ENCODE measurements at places on chromosomes 4 and X.

DNA sequence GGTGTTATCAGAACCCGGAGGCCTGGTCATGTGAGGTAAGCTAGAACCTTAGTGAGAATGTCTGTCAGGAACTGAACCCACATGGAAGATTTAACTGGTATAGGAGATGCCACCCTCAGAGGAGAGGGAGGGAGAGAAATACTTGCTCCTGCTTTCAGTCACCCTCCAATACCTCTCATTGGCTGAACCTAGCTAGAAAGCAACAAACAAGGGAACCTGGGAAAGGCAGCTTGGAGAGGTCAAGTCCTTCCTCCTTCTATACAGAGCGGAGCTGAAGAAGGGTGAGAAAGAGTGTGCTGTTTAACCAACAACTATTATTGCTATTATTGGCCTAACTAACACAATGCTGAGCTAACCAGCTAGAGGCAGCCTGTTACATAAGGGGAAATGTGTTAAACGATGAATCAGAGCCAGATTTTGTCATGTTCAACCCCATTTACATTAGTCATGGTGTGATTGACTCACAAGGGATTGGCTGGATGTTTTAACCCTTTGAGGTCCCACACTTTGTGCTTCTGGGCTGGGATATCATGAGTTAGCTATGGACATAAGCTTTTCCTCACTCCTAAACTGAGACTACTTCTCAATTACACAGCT lies 96.5 kb upstream of the ESX1 start:
- no peak for DNase-seq

DNA sequence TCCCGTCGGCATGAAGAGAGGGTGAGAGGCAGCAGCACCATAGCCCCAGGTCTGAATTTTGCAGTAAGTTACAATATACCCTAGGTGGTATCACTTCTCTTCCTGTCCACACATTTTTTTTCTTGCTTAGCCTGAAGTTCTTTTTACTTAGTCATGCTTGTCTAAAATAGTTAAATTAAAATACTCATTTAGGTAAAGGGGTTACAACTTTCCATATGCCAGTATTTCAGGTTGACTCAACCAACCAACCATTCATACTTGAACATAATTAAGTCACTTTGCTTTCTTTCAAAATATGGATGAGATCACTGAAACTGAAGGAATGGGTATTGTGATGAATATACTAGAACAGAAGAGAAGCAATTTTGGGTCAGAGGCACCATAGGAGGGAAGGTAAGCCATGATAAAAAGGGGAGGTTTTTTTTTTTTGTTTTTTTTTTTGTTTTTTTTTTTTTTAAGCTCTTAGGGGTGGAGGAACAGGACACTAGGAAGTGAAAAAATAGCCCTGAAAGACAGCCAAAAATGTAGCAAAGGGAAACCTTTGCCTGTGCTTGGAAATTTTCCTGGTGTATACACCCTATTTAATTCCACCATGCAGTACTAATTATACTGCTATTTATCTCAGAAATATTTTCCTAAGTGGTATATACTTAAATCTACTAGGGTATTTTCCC lies 41.8 kb downstream of the RPS6KA3 start:
- DNase-seq, result peak; percentile 64

GRCh38 chr4:109472343-109472761 lies 38.7 kb downstream of the SEC24B start:
- DNase-seq, result no peak

DNA sequence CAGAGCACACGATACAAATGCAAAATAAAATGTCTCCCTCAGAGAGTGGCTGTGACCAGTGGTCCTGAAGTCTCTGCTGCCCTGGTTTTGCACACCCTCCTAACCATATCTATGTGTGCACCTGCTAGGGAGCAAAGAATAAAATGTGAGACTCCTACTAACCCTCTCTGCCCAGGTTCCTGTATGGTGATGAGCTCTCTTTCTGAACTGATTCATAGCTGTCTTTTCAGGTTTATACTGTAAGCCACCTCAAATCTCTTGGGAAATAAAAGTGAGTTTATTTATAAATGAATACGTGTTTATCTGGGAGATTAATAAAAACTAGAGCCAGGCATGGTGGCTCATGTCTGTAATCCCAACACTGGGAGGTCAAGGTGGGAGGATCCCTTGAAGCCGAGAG lies 126.0 kb upstream of the RBPJ start:
- DNase-seq, result no peak

DNA sequence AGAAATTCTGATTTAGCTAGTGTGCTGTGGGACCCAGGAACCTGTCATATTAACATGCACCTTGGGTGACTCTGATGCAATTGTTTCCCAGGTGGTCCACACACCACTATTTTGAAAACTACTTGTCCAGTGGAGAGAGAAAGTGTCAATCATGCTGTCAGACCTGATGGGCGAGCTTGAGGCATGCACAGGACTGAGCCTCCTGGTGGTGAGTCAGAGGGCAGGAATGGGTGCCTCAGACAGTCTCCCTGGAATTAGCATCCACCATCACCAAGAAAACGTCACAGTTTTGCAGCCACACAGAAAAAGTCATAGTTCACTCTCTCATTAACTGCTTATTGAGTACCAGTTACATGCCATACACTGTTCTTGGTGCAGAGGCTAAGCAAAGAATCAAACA lies 181.8 kb upstream of the MAOA start:
- DNase-seq, result no peak

- no peak for DNase-seq
Observed at GRCh38 chr4:107546638-107547037, 173.4 kb downstream of the PAPSS1 start.

GRCh38 chr4:154982187-154983047 lies 201.3 kb downstream of the RBM46 start:
- peak; percentile 55 for DNase-seq

DNA sequence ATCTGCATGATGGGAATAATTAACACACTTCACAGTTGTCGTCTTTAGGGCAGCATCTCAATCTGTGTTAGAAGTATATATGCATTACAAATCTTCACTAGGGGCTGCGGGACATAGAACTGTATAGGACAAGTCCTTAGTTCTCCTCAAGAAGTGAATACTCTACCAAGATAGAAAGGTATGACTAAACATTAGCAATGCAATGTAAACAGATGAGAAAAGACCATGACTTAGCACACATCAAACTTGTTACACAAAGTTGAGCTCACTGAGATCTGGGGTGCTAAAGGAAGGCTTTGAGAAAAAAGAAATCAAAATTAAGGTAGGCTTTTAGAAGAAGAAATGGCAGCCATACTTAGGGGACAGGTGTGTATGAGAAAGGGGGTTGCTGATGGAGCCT lies 182.1 kb upstream of the MAP3K15 start:
- DNase-seq, result no peak

DNA sequence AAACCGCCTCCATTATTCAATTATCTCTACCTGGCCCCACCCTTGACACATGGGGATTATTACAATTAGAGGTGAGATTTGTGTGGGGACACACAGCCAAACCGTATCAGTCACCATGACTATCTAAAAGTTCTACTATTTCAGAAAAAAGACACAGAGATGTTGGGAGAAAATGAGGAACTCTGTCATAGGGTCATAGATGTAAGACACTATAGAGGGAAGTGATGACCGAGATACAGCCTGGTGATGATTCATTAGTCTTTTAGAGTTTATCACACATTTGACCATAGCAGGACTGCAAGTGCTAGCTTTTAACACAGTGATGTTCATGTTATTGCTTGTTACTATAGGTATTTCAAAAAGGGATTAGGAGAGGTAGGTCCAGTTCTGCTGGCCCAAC lies 357.0 kb upstream of the AADAT start:
- DNase-seq, result no peak

DNA sequence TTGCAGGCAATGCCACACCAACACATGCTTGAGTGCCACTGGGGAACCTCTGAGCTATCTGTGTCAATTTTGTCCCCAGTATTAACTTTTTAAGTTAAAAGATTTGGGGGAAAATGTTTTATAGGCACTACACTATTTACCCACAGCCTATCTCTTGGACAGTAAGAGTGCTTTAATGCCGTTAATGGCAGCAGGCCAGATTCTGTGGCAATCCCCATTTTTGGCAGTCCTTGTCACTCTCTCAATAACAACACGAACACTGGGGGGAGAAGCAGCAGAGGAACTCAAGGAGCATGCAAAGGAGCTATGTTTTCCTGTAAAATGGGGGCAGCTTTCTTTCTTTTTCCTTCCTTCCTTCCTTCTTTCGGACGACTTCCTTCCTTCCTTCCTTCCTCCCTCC lies 168.6 kb downstream of the NSUN7 start:
- peak; percentile 30 for DNase-seq

- peak; percentile 9 for DNase-seq
Observed at GRCh38 chrX:55451141-55451540, 786 bp upstream of the MAGEH1 start.

- DNase-seq, result no peak
Observed at GRCh38 chr4:10380735-10381134, 76.5 kb downstream of the ZNF518B start.

DNA sequence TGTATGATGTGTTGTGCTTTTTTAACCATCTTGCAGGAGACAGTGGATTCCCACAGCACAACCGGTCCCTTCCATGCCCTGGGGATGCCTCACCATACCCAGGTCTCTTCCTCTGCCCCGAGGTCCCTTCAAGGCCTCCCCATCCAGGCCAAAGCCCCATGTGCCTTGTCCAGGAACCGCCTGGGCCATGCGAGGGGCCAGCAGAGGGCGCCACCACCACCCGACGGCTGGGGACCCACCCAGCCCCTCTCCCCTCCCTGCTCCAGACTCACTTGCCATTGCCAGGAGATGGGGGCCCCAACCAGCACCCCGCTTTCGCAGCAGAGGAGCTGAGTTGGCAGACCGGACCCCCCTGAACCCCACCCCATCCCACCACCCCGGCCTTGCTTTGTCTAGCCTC lies 485.5 kb downstream of the TRAM1L1 start:
- peak; percentile 4 for DNase-seq

DNA sequence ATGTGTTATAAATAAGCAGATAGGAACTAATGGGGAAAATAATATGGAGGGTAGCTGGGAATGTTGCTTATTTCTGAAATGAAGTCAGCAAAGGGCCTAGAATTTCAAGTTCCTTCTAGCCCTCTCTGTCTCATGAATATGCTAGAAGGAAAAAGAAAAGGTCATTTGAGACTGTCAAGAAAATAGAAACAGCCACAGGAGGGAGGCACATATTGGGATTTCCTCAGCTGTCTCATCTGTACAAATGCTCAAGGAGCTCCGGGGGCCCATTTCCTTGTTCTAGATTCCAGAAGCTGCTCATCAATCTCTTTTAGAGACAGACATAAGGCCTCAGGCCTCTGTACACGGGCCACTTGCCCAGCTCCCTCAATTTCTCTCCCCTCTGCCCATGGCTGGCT lies 127.6 kb upstream of the ETNPPL start:
- no peak for DNase-seq

- DNase-seq, result no peak
Observed at GRCh38 chr4:77349364-77349763, 192.4 kb downstream of the CCNG2 start.

DNA sequence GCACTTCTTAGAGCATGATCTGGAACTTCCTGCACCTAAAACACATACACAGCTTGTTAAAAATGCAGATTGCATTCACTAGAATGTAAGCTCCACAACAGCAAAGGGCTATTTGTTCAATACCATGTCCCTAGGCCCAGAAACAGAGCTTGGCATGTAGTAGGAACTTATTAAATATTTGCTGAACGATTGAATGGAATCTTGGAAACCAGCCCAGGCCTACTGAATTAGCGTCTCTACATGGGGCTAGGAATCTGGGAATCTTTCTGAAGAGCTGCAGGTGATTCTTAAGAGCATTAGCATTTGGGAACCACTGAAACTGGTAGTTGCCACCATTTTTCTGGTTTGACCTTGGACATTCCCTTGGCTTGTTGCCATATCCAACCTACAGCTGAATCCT lies 234.1 kb downstream of the STIM2 start:
- no peak for DNase-seq

DNA sequence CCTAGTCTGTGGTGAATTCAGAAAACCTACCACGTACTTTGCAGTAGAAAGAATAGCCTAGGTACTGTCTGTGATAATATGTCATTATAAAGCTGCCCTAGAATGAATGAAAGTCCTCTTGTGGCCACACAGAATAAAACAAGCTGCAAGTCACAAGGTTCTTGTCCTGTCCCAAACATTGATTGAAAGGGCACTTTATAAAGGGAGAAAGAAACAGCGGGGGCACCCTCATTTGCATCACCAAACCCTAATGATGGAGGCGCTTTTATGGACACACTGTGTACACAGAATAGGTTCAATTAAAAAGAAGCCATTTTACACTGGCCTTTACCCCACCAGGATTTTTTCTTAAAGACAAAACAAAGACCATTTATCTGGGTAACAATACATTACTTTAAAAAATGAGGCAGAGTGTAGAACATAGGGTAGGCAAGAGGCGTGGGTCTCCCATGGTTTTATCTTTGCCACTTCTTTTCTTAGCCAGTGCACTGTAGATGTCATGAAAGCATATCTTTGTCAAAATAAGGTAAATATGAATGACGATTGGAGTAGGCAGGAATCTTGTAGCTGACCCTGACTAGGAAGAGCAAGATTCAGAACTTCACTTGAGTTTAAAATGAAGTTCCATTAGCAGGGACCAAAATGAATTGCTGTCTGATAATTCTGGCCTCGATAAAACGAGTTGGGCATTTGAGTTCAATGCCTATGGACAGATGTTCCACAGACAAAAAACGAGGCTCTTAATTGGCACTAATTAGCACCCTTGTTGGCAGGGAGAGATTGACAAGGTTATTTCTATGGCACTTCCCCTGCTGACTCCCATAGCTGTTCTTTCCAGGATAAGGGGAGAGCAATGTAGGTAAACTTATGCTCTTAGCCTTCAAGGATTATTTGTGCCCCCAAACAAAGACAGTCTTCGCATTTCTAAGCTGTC lies 365.1 kb downstream of the AFF2 start:
- no peak for DNase-seq

DNA sequence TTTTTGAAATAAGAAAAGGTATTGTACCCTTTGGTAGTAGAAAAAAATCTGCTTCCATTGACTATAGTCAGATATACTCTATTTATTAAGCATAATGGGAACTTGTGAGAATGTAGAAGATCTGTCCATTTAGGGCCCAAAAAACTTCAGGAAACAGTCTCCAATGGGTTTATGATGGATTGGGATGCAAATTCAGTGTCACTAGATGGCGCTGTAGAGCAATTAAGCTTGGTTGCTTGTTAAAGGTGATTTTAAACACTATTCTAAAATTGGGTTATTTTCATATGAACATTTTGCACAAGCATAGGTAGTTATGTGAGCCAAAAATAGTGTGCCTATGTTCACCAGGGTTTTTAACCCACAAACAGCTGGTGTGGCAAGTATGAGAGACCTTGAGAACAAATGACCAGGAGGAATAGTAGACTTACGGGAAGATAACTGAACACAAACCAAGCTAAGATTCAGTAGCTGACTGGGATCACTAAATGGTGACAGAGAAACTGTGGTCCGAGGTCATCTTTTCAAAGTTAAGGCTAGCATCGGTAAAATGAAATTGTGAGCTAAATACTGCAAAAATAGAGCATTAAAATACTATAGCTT lies 80.3 kb upstream of the LSM6 start:
- peak; percentile 49 for DNase-seq

DNA sequence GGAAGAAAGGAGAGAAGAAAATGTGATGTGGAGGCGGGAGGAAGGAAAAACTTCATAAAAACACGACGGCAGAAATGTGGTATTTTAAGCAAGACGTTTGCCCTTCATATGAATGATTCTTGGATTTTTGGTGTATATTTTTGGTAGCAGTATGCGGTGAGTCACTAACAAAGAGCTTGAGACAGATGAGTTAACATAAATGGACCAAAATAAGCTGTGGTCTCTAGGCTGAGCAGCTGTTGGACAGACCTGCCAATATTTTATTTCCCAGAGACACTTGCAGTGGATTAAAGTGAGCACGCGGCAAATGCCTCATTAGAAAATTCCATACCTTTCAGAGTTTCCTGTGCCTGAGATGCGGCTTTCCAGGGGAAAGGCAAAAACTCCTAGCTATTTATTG lies 43.1 kb upstream of the RPS6KA3 start:
- DNase-seq, result no peak

Measured in cerebellar cortex (tissue), 1 donor.